ENCODE measurements at places on chromosomes 5 and 9. TPM values are rescaled to one million over a fixed set of nuclear protein-coding genes. Genes with fewer than 3 reads are reported as not detected.

The TLX3 gene
- total RNA-seq = not detected

- no peak for DNase-seq
Observed at GRCh38 chr5:36277521-36278176, 24.1 kb downstream of the RANBP3L start.

- DNase-seq = no peak
Observed at GRCh38 chr5:127068493-127069214, 4.6 kb downstream of the C5orf63 start.

GRCh38 chr5:96904054-96904931 lies 28.0 kb downstream of the ERAP2 start:
- no peak for DNase-seq

All from activated CD4-positive, alpha-beta T cell treated with anti-CD3 and anti-CD28 coated beads for 36 hours (primary cell).